ENCODE measurements at places on chromosomes 16 and 17.

GRCh38 chr16:52552643-52553042 lies 5.7 kb upstream of the TOX3 start:
- DNase-seq, result peak; percentile 31

GRCh38 chr16:51952500-51952899 lies 594.4 kb downstream of the TOX3 start:
- DNase-seq, result no peak

- DNase-seq, result no peak
Measured at GRCh38 chr17:43658900-43659299, 2.8 kb downstream of the MEOX1 start.

- DNase-seq, result peak; percentile 75
Measured at GRCh38 chr17:36544044-36544306, 744 bp upstream of the GGNBP2 start.

GRCh38 chr17:18377437-18378204 lies at the start of gene EVPLL:
EVPLL (plus strand) TSS chr17:18377778; CDS start chr17:18380938, 3,160 bp downstream.
- DNase-seq, result no peak

All from kidney glomerular epithelial cell (primary cell).